Suprapubic skin (tissue), 4 donors: ENCODE measurements at places on chromosomes 5 and 9. TPM values are rescaled to one million over a fixed set of nuclear protein-coding genes. Genes with fewer than 3 reads are reported as not detected.

The IFNA2 gene
- not detected for total RNA-seq

The LCN15 gene
- total RNA-seq: not detected

The LCN1 gene
- not detected for total RNA-seq

The SLCO4C1 gene
- total RNA-seq: 1.1 TPM

The LRRC14B gene
- total RNA-seq: not detected

The PCDHA3 gene
- 0.23 TPM for total RNA-seq

The PLAC8L1 gene
- total RNA-seq: not detected

The DROSHA gene
- total RNA-seq: 37.7 TPM

The FANCG gene
- 39.7 TPM for total RNA-seq

The HRH2 gene
- total RNA-seq: 1.4 TPM

The MAP1B gene
- 172 TPM for total RNA-seq

The NXNL2 gene
- 1.7 TPM for total RNA-seq

The TNFSF15 gene
- 0.57 TPM for total RNA-seq

The PCDHB15 gene
- total RNA-seq: 1.3 TPM

The CAMK2A gene
- total RNA-seq: 0.64 TPM

The DOCK8 gene
- 4.1 TPM for total RNA-seq

The PCDHGC3 gene
- 56.8 TPM for total RNA-seq

The TLX3 gene
- not detected for total RNA-seq

DNA sequence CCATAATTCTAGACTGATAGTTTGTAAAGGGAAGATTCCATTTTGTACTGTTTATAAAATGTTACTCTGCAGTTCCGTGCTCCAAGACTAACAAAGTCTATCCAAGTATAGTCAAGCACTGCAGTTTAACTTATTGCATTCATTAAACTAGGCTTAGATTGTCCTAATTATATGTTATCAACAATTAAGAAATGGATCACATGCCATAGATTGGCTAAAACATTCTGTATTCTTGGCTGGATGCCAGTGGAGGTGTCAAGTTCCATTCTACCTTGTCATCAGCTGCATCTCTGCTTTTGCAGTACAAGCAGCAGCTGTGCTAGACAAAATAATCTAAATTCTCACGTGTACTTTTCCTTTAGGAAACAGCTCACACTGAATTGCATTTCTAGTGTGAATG lies 69.4 kb upstream of the MEF2C start:
- no peak for DNase-seq

GRCh38 chr5:130529511-130530485 lies 625.5 kb downstream of the CHSY3 start:
- DNase-seq: no peak

DNA sequence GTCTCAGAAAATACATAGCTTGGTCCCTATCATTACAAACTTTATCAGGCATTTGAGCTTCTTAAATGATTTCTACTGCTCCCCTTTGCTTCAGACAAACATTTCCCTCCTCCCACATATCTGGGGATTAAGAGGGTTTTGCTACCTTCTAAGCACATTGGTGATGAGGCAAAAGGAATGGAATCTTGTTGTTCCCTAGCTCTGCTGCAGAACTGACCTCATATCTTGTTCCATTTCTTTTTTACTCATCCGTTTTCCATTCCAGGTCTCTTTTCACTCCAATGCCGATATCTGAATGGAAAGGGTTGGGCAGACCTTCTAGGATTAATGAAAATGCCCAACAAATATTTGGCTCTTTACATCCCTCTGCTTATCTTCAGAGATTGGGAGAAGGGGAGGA lies 444.6 kb downstream of the ZNF608 start:
- DNase-seq: no peak

DNA sequence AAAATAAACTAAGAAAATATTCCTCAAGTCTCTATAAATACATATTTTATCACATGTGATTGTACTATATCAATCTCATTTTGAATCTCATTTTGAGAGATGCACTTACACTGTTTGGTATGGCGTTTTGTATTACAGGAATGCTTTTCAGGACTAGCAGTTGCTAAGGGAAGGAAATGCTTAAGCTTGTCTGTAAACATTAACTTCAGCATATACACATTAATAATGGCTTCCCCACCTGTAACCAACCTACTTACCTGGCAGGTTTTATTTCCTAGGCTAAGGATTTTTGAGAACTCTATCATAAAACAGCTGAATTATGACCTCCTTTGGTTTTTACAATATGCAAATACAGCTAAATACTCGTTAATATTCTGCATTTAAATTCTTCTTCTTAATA lies 141.0 kb upstream of the GRHPR start:
- no peak for DNase-seq

- DNase-seq: no peak
Observed at GRCh38 chr5:135533794-135534193, 2.0 kb downstream of the NEUROG1 start.

DNA sequence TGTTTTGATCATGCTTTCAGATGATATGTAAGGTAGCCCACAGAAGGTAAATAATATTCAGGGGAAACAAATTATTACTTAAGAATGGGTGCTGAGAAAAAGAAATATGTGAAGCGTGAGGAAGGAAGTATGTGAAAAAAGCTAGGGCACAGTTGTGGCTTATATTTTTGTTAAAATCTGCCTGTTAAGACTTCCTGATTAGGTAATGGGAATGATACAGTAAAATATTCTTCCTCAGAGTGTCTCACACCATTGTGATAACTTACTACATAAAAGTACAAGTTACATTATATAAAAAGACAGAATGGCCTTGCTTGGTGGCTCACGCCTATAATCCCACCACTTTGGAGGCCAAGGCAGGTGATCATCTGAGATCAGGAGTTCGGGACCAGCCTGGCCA lies 18.7 kb upstream of the PARP8 start:
- no peak for DNase-seq

- DNase-seq: no peak
Observed at GRCh38 chr9:127825319-127826051, 22.8 kb downstream of the FPGS start.

- DNase-seq: no peak
Observed at GRCh38 chr5:68010740-68011139, 204.8 kb upstream of the PIK3R1 start.

DNA sequence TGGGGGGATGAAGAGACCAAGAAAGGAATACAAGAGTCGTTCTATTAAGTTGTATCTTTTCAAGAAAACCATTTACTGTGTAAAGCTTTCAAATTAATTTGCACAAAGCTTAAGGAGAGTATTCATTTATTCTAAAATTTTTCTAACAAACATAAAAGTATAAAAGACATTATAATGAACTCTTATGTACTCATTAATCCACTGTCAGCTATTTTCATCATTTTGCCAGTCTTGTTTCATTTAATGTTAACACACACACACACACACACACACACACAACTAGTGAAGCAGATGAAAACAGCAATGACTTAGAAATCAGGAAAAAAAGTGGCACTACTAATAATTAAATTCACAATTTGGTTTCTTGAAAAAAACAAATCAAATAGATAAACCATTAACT lies 176.7 kb downstream of the TLE1 start:
- no peak for DNase-seq

DNA sequence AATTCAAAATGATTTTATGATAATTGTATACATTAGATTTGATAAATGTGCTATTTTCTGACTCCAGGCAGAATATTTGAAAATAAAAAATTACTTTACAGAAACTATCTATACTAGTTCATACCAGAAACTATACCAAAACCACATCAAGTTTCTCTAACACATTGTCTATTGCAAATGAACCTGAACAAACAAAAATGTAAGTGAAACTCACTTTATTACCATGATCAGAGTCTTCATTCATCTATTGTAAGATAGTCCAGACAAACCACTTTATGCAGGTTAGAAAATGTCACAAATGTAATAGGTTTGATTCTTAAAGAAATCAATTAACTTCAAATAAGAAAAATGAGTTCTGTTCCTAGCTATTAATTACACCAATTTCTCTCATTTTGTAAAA lies 99.4 kb downstream of the OXCT1 start:
- no peak for DNase-seq

- no peak for DNase-seq
Observed at GRCh38 chr9:97292200-97292599, 15.3 kb upstream of the CCDC180 start.

- DNase-seq: no peak
Observed at GRCh38 chr5:173733021-173733420, 116.6 kb upstream of the BOD1 start.

DNA sequence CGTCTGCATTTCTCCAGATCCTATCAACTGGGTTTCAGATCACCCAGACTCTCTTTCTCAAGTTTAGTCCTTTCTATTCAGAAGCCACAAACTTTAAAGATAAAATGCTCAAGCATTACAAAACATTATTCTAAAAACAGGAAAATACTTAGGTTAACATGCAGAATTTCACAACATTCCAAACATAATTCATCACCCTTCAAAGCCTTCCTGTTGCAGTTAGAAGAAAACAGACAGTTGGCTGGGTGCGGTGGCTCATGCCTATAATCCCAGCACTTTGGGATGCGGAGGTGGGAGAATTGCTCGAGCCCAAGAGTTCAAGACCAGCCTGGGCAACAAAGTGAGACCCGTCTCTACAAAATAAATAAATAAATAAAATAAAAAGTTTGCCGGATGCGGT lies 7.7 kb upstream of the OCLN start:
- no peak for DNase-seq

DNA sequence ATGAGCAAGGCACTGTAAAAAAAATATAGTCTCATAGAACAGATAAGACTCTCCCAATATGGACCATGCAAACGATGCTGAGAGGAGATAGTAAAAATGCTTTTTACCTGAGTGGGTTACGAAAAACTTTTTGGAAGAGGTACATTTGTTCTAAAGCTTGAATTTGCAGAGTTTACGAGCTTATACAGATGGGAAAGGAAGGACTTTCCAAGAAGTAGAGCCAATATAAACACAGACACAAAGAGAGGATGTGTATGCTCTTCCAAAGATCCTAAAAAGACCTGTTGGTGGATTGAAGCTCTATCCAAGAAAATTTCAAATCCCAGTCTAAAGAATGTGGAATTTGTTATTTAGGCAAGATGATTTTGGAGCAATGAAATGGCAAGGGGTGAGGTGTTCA lies 127.1 kb upstream of the SLCO6A1 start:
- no peak for DNase-seq

DNA sequence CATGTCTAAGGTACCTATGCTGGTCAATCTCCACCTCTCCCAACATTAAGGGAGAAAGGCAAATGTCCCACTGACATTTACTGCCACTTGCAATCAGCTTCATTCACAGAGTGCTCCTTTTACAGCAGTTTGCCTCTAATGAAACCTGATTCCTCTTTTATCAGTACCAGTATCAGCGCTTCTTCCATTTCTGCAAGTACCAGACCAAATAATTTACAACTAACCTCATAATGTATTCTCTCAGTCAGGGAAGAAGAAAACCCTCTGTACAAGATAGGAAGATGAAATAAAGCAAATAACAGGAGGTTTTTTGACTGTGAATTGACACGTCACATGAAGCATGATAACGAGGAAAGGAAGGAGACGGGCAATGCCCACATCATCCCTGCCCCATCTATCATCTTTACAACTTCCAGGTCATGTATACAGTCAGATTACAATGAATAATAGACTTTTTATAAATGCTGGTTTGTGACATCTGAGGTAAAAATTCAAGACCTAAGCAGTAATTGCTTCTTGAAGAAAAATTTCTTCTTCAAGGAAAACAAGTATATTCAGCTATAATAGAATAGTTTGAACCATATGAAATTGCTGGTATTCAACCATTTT lies 21.9 kb downstream of the ABITRAM start:
- DNase-seq: no peak

- no peak for DNase-seq
Observed at GRCh38 chr5:84197538-84197937, 187.1 kb downstream of the EDIL3 start.

GRCh38 chr5:80275347-80275746 lies 19.5 kb upstream of the SERINC5 start:
- DNase-seq: no peak

GRCh38 chr5:22649074-22649473 lies 204.1 kb downstream of the CDH12 start:
- DNase-seq: no peak

- DNase-seq: no peak
Observed at GRCh38 chr9:87620731-87621322, 105.1 kb upstream of the CTSL start.

GRCh38 chr9:22373636-22374035 lies 73.0 kb upstream of the DMRTA1 start:
- no peak for DNase-seq

DNA sequence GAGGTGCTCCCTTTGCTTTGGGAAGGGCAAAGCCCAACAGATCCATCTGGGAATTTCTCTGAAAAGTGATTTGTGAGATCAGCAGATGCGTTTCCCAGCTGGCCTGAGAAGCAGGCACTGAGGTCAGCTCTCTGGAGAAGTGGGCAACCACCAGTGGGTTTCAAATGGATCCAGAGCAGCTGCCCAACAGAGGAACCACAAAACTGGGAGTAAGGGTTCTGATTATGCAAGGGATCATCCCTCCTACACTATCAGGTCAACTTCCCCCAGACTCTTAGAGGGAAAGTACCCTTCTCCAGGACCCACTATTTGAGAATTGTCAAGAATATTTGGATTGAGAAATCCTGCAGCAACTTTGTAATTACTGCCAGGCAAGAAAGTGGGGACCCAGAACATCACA lies 21.7 kb downstream of the CCL28 start:
- DNase-seq: no peak

DNA sequence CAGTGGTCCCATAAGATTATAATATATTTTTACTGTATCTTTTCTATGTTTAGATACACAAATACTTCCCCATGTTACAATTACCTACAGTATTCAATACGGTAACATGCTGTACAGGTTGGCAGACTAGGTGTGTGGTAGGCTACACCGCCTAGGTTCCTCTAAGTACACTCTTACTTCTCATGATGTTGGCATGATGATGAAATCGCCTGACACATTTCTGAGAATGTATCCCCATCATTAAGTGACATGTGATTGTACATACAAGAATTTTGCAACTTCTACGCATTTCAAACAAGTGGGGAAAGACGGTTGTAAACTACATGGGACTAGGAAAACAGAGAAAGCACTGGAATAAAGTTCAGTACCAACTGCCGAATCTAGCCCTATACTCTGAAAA lies 53.3 kb downstream of the SETX start:
- DNase-seq: no peak

- no peak for DNase-seq
Observed at GRCh38 chr9:124260769-124261603, 3.2 kb downstream of the NEK6 start.

DNA sequence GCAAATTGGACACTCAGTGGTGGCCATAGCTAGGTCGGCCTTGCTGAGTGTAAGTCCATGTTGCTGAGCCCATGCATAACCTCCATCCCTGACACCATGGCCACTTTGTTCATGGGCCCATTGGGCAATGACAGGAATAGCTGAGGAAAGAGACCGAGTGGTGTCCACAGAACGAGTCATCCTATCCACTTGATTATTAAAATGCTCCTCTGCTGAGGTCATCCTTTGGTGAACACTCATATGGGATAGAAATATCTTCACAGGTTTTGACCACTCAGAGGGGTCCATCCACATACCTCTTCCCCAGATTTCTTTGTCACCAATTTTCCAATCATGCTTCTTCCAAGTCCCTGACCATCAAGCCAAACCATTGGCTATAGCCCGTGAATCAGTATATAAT lies 63.6 kb downstream of the PPIC start:
- no peak for DNase-seq

GRCh38 chr5:14166437-14166836 lies 23.3 kb downstream of the TRIO start:
- no peak for DNase-seq

GRCh38 chr5:114407783-114408182 lies 45.9 kb downstream of the KCNN2 start:
- DNase-seq: no peak
